ENCODE measurements at places on chromosomes 1 and 21. TPM values are rescaled to one million over a fixed set of nuclear protein-coding genes. Genes with fewer than 3 reads are reported as not detected.

Gene LORICRIN
- polyA plus RNA-seq: not detected

DNA sequence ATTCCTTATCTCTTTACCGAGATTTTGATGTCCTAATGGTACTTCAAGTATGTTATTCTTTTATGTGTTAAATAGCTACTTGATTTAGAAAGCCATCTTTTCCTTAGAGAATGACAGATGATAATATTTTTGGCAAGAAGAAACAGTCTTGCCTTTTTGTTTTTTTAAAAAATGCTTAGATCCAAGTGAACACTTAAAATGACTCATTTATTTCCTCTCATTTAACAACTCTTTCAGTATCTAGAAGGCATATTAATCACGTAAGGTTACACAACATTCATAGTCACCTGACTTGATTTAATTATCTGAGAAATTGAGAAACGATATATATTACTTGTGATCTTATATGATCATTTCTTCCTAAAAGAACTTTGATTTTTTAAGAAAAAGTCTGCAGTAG is 52.4 kb downstream of the SUCO start:
- DNase-seq: no peak

Gene SARS1
- 97.7 TPM for polyA plus RNA-seq

GRCh38 chr1:209672705-209673630 is 2.2 kb upstream of the G0S2 start:
- no peak for DNase-seq

GRCh38 chr1:184860535-184860934 is 105.9 kb upstream of the EDEM3 start:
- DNase-seq: no peak

DNA sequence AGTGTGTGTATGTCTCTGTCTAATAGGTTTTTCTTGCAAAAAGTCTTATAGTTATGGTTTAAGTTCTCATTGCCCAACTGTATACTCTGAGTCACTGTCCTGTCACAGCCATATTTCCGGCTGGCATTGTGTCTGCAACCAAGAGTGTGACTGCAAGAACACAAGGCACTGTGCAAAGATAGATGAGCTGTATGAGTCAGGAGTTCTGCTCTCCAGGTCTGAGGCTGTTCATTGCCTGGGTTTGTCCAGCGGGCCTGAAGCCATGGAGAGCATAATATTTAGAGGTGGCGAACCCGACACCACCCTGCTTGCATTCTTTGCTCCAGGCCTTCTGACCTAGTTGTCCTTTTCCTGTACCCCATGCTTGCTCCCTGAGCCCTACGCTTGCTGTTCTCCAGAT is 50.9 kb upstream of the CNIH3 start:
- DNase-seq: no peak

Gene LPAR3
- polyA plus RNA-seq: 0.05 TPM

Gene GJC2
- polyA plus RNA-seq: 1.3 TPM

Gene HES3
- not detected for polyA plus RNA-seq

- DNase-seq: no peak
Measured at GRCh38 chr1:204443871-204444581, 32.4 kb upstream of the PPP1R15B start.

Gene LINGO4
- polyA plus RNA-seq: 0.16 TPM

- DNase-seq: no peak
Measured at GRCh38 chr1:217343907-217344306, 287.0 kb downstream of the GPATCH2 start.

- DNase-seq: no peak
Measured at GRCh38 chr1:174414203-174414602, 33.6 kb upstream of the GPR52 start.

- no peak for DNase-seq
Measured at GRCh38 chr21:42191696-42192595, 27.0 kb upstream of the ABCG1 start.

GRCh38 chr1:59279645-59280044 is 17.2 kb upstream of the FGGY start:
- no peak for DNase-seq

DNA sequence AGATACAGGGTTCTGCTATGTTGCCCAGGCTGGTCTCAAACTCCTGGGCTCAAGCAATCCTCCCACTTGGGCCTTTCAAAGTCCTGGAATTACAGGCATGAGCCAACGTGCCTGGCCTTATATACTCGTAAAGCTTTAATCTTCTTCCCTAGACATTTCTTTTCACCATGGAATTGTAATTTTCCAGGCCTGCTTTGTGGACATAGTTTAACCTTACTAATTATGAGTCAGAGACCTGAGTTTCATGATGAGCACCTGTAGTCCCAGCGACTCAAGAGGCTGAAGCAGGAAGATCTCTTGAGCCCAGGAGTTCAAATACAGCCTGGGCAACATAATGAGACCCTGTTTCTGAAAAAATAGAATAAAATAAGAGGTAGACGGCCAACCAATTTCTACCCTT is 12.3 kb downstream of the PATJ start:
- no peak for DNase-seq

GRCh38 chr1:157829210-157829609 is 9.3 kb upstream of the FCRL1 start:
- no peak for DNase-seq

- DNase-seq: no peak
Measured at GRCh38 chr1:244005455-244005854, 45.6 kb upstream of the ZBTB18 start.

Gene RSPH1
- 1.5 TPM for polyA plus RNA-seq
